Activated T-helper 9 cell treated with anti-CD3 and anti-CD28 coated beads, Interleukin-2, amount 50 U/mL, for 16 hours (primary cell): ENCODE measurements at places on chromosomes 1 and 21.

- DNase-seq = no peak
Observed at GRCh38 chr1:21724098-21724497, 54.9 kb upstream of the RAP1GAP start.

- no peak for DNase-seq
Observed at GRCh38 chr1:242568666-242569065, 44.2 kb upstream of the PLD5 start.

DNA sequence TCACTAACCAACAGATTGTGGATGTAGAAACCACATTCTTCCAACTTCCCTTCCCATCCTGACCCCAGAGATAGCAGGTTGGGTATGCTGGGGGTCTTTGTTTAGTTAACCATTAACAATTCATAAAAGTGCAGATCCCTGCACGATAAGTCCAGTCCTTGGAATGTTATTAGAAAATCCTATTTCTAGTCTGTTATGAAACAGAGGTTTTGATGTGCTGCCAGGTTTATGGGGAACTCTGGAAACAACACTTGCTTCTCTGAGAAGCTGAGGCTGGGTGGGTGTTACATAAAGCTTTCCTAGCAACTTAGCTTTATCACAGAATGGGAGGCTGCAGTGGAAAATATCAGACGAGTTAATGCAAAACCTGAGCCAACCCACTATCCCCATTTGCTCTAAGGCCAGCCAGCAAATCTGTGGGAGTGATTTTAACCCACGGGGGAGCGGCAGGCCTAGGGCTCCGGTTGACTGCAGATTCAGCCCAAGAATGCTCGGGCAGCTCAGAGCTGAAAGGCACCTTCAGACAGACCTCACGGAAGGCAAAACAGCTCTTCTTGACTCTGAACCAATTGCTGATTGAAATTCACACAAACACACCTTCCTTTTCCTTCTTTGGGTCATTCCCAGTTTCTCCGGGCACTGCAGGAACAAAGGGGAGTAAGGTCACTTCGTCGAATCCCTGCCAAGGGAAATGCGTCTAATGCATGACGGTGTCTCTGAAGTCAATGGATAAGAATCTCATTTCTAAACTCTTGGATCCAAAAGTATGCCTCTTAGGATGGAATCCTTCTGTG, 111.7 kb upstream of the IRF2BP2 start:
- DNase-seq = no peak

DNA sequence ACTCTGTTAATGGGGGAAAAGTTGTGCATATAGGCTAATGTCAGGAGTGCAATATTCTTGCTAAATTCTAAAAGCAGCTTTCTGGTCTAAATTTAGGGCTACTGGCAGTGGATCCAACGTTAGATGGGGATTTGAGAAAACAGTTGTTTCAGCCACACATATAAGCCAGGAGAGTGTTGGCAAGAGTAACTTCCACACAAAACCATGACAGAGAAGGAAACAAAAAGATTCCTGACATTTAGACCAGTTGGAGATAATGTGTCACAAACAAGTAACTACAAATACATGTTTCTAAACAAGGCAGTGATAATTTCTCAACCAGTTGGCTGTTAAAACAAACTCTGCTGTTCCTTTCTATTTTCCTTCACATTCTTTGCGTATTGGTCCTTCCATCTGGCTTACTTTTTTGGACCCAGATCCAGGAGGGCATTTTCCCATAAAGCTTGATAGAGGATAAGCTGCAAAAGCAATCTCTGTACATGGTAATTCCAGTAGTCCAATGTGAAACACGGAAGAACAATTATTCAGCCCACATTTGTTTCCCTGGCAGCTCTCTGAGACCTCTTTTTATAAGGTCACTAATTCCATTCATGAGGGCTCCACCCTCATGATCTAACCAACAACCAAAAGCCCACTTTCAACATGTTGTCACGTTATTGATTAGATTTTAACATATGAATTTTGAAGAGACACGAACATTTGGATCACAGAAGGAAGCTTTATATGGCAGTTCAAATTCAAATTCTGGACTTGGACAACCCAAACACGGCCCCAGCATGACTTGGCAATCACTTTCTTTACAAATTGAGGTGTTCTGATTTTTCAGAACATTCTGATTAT, 1888.6 kb downstream of the MRPL39 start:
- no peak for DNase-seq

- no peak for DNase-seq
Observed at GRCh38 chr21:35211782-35212181, 162.7 kb upstream of the RUNX1 start.

DNA sequence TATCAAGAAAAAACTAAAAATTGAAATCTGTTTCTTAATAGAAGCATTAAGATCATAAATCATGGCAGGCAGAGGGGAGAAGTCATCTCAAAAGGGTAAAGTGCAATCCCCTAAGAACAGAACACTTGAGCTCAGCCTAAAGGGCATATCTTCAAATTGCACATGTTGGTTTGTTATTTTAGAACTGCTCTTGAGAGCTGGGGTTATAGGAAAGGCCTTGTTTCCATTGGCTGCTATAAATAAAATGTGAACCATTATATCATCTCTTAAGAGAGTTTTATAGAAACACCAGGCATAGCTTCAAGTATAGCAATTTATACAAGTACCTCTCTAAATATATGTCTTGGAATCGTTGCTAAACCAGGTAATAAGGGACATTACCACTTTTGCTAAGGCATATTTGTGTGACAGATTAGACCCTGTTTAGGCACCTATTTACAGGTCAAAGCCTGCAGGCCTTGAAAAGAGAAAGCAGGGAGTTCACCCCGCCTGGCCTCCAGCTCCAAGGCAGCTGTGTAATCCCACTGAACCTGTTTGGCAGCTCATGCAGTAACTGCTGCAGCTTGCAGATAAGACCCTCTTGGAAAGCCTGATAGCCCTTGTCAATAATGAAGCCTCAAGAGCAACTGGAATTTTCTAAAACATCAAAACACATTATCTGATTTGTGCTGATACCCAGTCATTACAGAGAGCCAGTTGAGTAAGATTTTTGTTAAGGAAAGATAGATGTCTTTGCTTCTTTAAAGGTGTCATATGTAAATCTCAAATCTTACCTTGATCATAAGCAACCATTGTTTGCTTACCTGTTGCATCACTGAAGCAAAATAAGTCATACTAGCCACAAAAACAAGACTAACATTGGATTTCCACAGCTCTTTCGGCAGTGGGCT, 24.2 kb upstream of the SYDE2 start:
- DNase-seq = no peak

DNA sequence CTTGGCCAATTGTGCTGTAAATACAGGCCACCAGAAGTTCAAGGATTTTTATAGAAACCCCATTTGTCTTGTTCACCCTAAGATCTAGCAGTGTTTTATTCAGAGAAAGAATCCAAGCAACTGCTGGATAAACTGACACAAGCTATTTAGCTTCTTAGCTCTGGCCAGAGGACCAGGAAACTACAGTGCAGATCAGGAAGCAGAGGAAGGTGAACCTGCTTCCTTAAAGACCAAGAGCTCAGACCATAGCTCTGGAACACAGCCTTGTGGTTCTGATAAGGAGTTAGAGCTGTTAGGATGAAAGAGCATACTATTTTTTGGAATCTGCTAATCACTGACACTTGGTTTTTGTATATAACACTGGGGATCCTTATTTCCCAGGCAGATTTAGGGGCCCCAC, 5.2 kb upstream of the CCDC17 start:
- no peak for DNase-seq
